ENCODE measurements at places on chromosomes 5 and 9.
A peak's percentile ranks its signal among the peaks of the same experiment; 100 is the strongest.

- no peak for DNase-seq
These were observed 111.1 kb downstream of the TLR4 start for GRCh38 chr9:117815315-117815714.

GRCh38 chr9:131178926-131179325 is 53.5 kb downstream of the NUP214 start:
- DNase-seq = no peak

GRCh38 chr9:105074491-105074890 is 146.5 kb upstream of the ABCA1 start:
- no peak for DNase-seq

DNA sequence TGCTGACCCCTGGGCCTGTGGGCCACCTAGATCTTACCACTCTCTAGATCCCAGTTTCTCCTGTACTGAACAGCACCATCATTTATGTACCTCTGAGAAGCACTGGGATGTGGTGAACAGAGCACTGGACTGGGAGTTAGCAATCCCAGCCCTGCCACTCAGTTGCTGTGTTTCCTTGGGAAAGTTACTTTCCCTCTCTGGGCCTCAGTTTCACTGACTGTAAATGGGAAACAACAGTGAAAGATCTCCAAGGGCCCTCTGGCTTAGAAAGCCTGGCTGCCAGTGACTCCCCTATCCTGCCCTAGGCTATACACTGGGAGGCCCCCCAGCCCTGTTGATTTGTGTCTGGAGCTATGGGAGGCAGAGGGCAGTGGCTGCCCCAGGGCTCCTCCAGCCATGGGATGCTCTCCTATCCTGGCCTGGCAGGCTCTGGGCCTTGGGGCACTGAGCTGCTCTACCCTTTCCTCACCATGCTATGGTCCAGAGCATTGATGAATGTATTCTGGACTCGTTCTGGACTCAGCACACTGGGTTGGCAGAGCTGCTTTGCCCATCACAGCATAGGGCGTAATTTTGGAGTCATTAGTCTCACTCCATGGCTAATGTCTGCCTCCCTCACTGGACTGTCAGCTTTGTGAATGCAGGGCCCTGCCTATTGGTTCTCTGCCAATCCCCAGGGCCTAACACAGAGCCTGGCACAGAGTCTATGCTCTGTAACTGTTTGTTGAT is 99.3 kb downstream of the RGS3 start:
- no peak for DNase-seq

GRCh38 chr5:158429564-158429963 is 570.6 kb upstream of the CLINT1 start:
- DNase-seq = no peak

GRCh38 chr9:112332674-112332976 is 794 bp downstream of the PTBP3 start:
- DNase-seq = no peak

GRCh38 chr5:79842006-79842881 is 148.8 kb downstream of the MTX3 start:
- DNase-seq = no peak

DNA sequence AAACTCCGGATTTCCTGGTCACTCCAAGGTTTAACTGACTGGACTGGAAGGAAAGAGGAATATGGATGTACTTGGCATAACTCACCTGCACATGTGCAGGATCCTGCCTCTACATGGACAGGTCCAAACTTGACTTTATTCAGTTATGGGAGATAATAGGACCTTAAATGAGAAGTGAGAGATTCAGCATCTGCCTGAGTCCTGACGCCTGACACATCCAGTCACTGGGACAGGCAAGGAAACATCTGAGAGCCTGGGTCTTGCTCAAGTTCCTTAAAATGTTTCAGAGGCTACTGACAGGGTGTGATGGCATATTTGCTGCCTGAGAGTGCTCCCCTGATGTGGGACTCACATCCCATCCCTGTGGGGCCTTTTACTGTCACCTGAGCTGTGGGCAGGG is 34.9 kb downstream of the ZNF354A start:
- DNase-seq = no peak

DNA sequence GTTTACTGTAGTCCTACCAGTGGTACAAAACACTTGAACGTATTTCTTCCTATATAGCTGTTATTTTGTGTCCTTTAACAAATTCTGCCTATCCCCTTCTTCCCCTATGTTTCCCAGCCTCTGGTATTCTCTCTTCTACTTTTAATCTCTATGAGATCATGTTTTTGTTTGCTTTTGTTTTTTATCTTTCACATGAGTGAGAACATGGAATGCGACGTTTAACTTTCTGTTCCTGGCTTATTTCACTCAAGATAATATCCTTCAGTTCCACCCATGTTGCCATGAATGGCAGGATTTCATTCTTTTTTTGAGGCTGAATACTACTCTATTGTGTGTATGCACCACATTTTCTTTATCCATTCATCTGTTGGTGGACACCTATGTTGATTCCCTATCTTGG is 634.4 kb upstream of the WWC1 start:
- no peak for DNase-seq

DNA sequence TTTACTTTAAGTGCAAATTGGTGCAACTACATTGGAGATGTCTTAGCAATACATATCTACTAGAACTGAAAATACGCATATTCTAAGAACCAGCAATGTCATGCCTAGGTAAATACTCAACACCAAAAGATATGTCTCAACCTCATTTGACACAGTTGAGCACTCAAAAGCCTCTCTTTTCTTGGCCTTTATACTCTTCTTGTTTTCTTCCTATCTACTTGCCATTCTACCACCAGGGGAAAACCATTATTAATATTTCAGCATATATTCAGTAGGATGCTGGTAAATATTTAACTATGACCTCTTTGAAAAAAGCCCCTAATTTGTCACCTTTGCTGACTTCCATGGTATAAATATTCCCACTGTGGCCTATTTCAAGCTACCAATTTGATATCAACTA is 443.8 kb downstream of the LRRC70 start:
- no peak for DNase-seq

DNA sequence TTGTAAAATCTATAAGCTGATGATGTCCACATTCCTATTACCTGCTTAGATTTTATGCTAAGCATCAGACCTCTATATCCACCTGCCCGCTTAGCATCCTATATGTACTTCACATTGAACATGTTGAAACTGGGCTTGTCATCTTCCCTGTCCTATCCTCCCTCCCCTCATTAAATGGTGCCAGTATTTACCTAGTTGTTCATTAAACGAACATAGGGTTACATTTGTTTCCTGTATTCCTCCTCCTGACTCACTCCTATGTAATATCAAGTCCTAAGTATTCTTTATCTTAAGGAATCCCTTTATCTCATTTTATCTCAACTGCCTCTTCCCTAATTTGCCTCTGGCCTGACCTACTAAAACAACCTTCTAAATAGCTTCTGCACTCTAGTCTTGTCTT is 177.8 kb upstream of the MEF2C start:
- DNase-seq = no peak

- no peak for DNase-seq
These were observed 63.8 kb downstream of the ANKRD55 start for GRCh38 chr5:56169281-56169680.

GRCh38 chr9:130327781-130328348 is 62.3 kb downstream of the HMCN2 start:
- DNase-seq = no peak

- no peak for DNase-seq
These were observed 13.8 kb downstream of the HNRNPK start for GRCh38 chr9:83966209-83966582.

GRCh38 chr5:122170620-122171019 is 41.3 kb downstream of the ZNF474 start:
- DNase-seq = peak; percentile 67

GRCh38 chr9:130488621-130489330 is 44.0 kb downstream of the ASS1 start:
- DNase-seq = no peak

GRCh38 chr9:137581361-137582285 is 2.9 kb upstream of the DPH7 start:
- DNase-seq = no peak

- DNase-seq = no peak
These were observed 67.0 kb downstream of the CAST start for GRCh38 chr5:96729156-96729555.

GRCh38 chr9:107273634-107274033 is 9.4 kb upstream of the RAD23B start:
- DNase-seq = no peak

DNA sequence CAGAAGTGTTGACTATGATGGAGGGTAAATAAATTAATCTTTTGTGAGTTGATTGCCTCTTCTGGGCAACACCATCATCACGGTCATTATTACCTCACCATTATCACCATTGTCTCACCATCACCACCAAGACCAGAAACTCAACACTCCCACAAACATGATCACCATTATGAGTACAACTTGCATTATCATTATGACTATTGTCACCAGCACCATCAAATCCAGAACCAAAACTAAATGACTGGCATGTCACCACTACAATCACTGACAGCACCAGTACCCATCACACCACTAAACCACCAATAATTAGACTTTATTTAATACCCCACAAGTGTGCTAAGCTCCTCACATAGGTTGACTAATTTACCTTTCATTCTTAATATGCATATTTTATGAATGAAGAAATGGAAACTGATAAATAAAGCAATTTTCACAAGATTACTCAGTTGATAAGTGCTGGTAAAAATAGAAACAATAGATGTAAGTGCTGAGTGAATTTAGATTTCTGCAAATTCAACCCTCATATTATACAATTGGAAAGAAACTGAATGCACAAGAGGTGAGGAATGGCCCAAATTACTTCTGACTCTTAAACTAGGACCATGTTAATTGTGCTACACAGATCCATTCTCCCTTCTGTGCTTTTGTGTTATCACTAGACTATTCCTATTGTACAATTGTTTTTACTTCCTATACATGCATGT is 517.8 kb upstream of the PAPPA start:
- no peak for DNase-seq

DNA sequence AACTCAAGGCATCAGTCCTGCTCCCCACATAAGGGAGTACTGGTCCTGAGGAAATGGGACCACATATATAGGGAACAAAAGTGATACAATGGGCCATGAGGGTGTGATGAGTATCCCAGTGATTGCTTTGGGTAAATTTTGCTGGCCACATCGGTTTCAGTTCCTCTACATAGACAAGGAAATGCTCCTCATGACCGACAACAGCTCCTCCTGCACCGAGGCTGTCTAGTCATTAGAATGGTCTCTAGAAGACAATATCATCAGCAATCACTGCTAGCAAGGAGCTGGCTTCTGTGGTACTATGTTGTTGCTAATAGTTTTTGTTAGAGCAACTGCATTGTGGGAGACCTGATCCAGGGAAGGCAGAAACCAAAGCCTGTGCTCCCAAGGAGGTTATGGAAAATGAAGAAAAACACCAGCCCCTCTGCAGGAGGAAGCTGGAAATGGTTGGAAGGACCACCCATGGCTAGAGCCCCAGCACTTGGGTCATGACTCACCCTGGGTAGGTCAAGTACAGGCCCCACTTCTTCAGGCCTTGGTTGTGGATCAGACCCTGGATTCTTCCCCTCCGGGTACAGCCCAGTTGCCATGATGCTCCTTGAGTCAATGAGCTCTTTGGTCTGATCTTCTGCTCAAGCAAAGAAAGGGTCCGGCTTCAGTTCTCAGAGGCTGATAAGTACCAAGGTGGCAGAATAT is 3.4 kb upstream of the CTSL start:
- DNase-seq = no peak

DNA sequence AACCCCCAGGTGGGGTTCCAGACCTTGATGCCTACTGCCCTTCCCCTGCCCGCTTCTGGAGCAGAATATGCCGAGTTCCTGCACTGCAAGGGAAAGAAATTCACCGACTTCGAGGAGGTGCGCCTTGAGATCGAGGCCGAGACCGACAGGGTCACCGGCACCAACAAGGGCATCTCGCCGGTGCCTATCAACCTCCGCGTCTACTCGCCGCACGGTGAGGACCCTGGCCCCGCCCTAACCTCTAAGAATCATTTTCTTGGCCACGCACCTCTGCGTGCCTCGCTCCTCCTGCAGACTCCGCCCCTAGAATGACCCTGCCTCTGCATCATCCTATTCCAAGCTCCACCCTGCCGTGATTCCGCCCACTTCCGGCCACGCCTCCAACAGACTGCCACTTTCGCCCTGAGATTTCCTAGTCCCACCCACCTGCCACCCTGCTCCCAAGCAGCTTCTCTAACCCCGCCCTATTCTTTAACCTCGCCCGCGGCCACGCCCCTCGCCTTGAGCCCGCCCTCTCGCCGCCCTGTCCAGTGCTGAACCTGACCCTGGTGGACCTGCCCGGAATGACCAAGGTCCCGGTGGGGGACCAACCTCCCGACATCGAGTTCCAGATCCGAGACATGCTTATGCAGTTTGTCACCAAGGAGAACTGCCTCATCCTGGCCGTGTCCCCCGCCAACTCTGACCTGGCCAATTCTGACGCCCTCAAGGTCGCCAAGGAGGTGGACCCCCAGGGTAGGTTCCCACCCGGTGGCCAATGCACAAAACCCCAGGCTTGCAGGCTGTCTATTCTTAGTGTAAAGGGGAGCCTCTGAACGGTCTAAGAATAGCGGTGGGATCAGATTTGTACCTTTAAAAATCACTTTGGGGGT is 15.6 kb downstream of the DNM1 start:
- peak; percentile 88 for DNase-seq

DNA sequence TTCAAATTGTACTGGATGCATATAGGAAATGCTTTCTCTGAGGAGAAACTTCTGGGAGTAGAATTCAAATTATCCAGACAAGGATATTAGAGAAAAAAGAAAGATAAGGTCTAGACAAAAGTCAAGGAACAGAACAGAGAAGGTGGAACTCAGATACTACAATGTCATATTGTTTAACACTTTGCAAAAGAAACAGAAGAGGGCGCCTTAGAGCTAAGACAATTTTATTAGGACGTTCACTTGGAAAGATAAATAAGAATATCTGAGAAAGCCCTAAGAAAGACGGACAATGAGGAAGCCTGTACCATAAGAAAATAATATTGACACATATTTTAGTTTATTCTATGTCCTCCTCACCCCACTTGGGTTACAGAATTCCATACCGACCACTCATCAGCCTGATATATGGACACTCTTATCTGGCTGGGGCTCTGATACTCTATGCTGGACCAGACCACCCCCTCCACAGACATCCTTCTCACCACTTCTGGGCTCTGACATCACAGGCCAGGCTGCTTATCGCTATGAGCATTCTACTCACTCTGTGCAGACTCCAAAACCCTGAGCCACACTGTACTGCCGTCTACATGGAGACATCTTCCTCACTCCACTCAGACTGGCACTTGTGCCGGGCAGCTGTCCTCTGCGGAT is 9.1 kb upstream of the AK3 start:
- peak; percentile 44 for DNase-seq

DNA sequence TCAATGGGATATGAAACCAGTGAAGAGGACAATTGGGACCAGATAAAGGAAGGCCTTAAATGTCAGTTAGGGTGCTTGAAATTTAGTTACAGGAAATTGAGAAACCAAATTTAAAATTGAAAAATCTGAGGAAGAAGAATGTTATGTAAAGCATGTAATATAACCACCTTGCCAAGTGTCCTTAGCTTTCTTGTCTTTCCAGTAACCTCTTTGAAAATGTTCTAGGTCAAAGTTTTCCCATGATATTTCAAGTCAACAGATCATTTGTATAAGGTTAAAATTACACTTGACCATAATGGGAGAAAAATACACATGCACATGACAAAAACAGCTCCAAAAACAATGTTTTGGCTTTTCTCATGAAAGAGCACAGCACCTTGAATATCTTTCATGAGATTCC is 21.1 kb downstream of the LOX start:
- DNase-seq = no peak

- no peak for DNase-seq
These were observed 75.0 kb downstream of the STK10 start for GRCh38 chr5:172113036-172113435.
